ENCODE measurements at places on chromosomes 5 and 9.

- DNase-seq: no peak
Observed at GRCh38 chr5:88734191-88734640, 148.8 kb downstream of the MEF2C start.

- no peak for DNase-seq
Observed at GRCh38 chr9:81607593-81608288, 81.6 kb downstream of the TLE1 start.

DNA sequence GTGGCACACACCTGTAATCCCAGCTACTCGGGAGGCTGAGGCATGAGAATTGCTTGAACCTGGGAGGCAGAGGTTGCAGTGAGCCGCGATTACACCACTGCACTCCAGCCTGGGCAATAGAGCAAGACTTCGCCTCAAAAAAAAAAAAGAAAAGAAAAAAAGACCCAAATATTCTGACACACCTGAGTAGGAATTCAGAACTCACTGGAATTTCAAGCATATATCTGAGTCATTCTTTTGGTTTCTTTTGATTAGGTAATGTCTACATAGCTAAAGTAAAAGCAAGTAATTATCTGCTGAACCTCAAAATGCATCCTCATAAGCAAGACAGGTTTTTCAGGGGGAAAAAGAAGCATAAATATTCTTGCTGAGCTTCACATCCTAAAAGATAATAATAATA lies 35.9 kb downstream of the ANKRD31 start:
- DNase-seq: no peak

GRCh38 chr9:134637696-134638501 lies 3.7 kb upstream of the COL5A1 start:
- no peak for DNase-seq

GRCh38 chr5:72486371-72486770 lies 20.8 kb downstream of the ZNF366 start:
- no peak for DNase-seq

DNA sequence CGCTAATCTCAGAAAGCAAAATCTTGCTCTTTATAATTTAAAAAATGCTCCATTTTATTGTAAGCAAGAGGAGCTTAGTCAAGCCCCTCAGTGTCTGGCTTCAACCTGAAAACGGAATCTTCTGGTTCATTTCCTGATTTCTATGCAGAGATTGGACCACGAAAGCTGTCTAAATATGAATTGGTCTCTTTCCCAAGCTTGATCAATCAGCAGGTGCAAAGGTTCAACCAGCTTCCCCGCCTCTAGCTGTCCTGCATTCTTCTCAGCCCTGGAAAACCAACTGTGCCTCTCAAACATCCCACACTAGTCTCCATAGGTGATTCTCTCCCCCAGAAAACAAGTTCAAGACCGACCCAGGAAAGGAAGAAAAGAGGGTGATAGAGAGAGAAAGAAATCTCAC lies 34.5 kb downstream of the FNBP1 start:
- DNase-seq: no peak

Measured in activated CD4-positive, alpha-beta T cell treated with anti-CD3 and anti-CD28 coated beads, Interleukin-2, Interleukin-4, amounts not matched to agents 100 ng/mL and 50 ng/mL, durations not matched to agents 16 hours and 8 hours (primary cell).